ENCODE measurements at places on chromosomes 7 and 10.

- DNase-seq: no peak
Observed at GRCh38 chr10:121928528-121928884, 675 bp upstream of the ATE1 start.

- no peak for DNase-seq
Observed at GRCh38 chr7:35015346-35015859, 21.9 kb downstream of the DPY19L1 start.

DNA sequence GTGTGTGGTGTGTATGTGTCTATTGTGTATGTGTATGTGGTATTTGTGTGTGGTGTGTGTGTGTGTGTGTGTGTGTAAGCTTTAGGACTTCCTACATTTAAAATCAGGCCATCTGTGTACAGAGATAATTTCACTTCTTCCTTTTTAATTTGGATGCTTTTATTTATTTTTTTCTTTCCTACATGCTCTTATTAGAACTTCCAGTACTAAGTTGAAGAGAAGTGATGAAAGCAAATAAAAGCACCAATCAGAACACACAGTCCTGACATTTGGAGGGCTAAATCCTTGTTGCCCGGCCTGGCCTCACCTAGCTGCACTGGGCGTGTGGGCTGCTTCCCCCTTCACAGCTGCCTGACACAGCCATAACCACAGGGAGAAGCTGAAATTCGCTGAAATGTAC, 3.8 kb upstream of the MRC1 start:
- no peak for DNase-seq

DNA sequence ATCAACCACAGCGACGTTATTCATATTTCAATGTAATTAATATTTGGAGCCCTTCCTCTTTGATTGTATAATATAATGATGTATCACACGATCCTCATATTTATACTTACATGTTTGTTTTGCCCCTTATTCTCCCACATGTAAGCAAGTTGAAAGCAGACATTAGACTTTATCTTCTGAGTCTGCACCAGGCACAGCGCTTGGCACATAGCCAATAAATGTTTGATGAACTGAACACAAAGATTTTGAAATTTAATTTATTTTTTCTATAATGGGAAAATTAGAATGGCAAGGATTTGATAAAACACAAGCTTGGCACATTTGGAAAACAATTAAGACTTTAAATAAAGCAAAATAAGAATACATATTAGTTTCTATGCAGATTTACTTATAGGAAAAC, 31.6 kb downstream of the ZFAND4 start:
- no peak for DNase-seq

DNA sequence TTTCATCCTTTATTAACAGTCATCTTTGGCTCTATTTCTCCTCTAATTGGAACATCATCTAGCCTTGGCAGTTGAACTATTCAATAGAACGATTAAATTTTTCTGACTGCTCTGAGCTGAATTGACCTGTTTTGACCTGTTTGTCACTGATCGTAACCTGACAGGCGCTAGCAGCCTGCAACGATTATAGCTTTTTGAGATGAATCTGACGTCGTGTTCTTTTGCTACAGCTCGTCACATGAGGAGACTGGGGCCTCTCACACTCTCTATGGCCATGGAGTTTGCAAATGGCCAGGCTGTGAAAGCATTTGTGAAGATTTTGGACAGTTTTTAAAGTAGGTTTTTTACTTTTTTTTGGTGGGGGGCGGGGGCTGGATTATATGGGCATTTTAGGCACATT, 229.8 kb downstream of the FOXP2 start:
- DNase-seq: no peak

DNA sequence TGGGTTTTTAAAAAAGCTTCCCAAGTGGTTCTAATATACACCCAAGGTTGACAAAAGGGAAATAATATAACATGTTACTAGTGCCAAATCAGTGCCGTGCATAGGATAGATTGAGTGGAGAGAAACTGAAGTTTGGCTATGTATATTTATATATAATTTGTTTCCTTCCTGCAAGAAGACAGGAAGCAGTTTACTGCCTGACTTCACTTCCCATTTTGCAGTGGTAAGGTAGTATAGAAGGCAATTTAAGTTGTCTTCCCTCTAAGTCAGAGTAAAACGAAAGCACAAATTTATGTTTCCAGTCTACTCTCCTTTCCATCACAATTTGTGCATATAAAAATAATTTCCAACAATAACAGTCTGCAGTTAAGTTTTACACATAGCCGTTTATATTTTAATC, 3.4 kb upstream of the HYCC1 start:
- DNase-seq: no peak

GRCh38 chr7:43249823-43250145, 137.3 kb downstream of the HECW1 start:
- DNase-seq: no peak

DNA sequence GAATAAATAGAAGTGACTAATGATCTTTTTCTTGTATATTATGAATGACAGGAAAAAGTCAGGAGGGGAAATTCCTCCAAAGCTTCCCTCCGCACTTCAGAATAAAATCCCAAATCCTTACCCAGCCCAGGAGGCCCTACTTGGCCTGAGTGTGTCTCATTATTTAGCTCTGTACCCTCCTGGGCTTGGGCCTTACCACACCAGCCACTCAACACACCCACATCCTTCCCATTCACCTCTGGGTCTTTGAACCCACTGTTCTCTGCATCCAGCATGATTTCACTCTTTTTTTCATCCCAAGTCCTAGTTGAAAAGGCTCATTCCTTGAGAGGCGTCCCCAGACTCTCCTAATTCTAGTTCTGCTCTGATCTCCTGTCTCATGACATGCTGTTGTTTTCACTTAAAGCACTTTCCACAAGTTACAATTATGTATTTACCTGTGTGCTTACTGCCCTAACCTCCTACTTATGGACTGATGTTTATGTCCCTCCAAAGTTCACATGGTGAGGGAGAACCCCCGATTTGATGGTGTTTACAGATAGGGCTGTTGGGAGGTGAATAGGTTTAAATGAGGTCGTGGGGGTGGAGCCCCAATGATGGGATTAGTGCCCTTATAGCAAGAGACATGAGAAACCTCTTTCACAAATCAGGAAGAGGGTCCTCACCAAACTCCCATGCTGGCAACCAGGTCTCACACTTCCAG, 6.4 kb downstream of the NOD1 start:
- DNase-seq: no peak

- no peak for DNase-seq
Observed at GRCh38 chr10:108902619-108903285, 1020.6 kb downstream of the XPNPEP1 start.

DNA sequence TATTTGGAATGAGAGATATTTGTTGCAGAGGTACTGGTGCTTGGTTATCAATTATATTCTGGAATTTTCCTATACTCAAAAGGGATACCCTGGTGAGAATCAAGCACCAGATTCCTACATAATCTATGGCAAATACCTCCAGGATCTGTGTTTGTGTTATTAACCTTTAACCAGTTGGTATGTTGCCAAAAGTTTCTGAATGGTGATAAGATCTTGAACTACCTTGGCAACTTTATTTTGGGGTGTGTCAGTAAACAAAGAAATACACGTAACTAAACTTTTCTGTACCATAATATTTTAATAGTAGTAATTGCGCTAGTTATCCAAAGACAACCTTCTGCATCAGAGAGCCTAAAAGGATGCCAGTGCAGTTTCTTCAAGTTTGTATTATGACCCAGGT, 13.4 kb downstream of the SCIN start:
- DNase-seq: no peak

- DNase-seq: no peak
Observed at GRCh38 chr10:119340893-119341458, 133.6 kb downstream of the GRK5 start.

DNA sequence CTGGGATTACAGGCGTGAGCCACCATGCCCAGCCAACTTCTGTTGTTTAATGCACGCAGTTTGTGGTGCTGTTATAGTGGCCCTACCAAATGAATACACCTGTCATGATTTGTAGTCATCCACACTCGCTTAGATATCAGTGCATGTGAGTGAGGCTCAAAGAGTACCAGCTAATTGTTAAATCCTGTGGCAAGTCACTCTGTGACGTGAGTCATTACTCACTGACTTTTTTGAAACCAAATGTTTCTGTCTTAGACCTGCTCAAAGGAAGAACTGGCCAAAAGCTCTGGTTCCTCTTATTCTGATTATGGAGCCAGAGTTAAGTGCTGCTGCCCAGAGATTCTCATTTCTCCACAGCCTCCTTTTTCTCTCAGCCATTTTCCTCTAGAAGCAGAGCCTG, 109.4 kb downstream of the PRKAG2 start:
- DNase-seq: no peak

DNA sequence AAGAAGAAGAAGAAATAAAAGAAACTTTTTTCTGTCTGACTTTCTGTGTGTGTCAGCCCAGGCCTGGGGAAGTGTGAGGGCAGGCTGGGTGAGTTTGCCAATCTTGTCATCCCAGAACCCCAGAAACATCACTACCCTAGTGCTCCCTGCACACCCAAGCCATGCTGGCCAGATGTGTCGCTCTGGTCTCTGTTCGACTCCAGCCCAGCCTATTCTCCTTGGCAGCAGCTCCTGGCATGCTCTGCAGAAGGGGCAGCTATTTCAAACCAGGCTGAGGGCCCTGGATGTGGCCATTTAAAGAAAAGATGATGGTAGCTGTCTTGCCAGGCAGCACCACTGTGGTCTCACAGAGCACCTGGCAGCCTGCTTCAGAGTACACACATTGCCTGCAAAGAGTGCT, 334.1 kb downstream of the RPS24 start:
- no peak for DNase-seq

DNA sequence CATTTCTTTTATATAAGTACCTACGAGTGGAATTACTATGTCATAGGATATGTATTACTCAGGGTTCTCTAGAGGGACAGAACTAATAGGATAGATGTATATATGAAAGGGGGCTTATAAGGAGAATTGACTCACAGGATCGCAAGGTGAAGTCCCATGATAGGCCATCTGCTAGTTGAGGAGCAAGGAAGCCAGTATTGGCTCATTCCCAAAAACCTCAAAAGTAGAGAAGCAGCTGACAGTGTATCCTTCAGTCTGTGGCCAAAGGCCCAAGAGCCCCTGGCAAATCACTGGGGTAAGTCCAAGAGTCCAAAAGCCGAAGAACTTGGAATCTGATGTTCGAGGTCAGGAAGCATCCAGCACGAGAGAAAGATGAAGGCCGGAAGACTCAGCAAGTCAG, 59.8 kb downstream of the GALNT17 start:
- no peak for DNase-seq

DNA sequence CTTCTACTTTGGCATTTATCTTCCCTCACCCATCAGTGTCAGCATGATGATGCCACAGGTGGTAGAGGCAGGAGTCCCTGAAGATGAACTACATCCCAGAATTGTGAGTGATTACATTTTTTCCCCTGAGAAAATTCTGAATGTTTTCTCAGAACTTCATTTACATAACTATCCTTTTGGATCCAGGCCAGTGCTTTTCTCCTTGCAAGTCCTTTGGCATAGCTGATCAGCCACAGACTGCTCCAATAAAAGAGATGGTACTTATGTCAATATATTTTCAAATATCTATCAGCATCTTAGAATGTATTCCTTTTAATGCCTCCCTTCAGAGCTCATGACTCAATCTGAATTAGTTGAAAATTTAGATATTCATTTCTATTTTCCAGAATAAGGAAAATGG, 135.5 kb downstream of the IQUB start:
- DNase-seq: no peak

DNA sequence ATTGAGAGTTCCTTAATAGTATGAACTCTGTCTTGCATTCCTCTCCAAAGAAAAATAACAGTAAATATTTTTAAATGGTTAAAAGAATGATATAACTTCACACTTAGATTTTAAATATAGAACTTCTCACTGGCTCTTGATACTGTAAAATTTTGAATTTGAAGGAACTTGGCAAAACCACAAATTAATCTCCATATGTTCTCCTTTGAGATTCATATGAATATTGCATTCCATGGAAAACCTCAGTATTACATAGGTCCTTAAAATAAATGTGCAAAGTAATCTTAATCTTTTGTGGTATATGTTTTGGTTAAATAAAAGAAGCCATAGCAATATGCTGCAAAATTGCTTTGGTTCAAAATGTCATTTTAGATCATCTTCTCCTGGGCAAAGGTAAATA, 1137.6 kb upstream of the LRRTM3 start:
- DNase-seq: no peak

DNA sequence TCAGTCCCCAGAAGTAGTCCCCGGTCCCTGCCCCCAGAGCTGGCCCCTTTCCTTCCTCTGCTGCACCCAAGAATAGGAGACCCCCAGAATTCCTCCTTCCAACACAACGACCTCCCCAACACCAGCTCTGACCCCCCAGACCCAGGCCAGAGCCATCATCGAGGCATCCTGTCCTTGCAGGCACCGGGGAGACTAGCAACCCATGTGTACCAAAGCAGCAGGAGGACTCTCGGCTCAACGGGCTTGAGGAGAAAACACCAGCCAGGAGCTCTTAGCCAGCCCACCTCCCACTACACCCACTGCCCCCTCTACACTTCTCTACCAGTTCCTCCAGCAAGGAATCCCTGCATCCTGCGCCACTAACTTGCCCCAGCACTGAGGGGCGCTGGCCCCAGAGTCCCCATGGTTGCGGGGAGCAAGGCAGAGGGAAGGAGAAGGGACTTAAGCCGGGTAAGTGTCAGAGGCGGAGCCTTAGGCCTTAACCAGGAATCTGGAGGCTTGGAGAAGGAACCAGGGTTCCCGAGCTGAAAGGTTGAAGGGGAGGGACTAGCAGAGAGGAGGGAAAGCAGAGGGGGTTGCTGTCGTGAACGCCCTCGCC, 3.9 kb downstream of the GRID1 start:
- no peak for DNase-seq

- no peak for DNase-seq
Observed at GRCh38 chr7:83541187-83541960, 107.6 kb downstream of the SEMA3E start.

GRCh38 chr7:80362677-80363076, 149.2 kb downstream of the GNAT3 start:
- no peak for DNase-seq

DNA sequence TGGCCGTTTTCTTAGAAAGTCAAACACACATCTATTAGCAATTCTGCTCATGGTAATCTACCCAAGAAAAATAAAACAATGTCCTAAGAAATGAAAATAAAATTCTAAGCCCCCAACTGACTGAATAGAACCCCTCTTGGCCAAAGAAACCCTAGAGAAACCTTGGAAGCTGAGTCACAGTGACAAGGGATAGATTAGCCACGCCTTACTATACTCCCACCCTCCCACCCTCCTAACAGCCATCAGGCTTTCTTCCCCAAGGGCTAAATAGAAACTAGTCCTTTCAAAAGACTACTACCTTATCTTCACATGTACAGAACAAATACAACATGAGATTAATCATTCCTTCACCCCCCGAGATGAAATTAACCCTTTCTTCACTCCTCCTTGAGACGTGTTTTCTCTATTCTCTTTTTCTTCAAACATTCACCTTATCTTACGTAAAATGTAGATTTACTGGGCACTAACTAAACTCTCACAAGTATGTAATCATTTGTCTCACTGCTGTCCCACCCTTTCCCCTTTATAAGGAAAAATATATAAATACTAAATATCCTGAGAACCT, 57.5 kb downstream of the HTR7 start:
- DNase-seq: no peak

- DNase-seq: no peak
Observed at GRCh38 chr10:120553911-120554310, 96.9 kb downstream of the PLPP4 start.
